ENCODE measurements at places on chromosomes 3 and 15.

DNA sequence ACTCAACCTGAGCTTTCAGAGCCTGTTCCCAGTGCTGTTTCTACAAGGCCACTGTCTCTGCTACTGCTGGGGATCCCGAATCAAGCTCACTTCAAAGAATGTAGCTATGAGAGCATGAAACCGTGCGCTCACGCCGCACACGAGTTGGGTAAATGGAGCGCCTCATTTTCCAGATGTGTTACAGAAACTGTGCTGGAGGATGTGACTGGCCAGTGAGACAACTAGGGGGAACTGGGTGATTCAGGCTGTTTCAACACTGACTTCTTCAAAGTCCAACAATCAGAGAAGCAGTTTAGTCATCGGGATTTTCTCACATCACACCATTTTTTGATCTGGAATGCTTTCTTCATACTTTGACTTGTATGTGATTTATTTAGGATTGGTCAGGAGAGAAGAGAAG is 3.5 kb downstream of the ZNF710 start:
- peak; percentile 61 for DNase-seq

DNA sequence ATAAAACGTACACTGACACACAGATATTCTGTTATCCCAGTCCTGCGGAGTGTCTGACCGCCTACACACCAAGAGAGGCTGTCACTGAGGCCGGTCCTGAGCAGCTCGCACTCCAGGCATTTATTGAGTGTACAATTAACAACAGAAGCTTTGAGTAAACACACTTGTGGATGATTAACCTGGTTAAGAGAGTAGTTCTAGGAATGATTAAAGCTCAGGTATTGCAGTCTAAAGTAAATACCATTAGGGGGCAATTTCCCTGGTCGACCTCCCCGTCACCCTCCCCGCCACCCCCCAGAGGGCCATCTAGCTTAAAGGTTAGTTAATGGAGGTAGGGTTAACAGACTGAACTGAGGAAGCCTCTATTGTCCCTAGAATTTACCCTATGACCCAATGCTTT is 1278.5 kb downstream of the NSUN3 start:
- DNase-seq: no peak

DNA sequence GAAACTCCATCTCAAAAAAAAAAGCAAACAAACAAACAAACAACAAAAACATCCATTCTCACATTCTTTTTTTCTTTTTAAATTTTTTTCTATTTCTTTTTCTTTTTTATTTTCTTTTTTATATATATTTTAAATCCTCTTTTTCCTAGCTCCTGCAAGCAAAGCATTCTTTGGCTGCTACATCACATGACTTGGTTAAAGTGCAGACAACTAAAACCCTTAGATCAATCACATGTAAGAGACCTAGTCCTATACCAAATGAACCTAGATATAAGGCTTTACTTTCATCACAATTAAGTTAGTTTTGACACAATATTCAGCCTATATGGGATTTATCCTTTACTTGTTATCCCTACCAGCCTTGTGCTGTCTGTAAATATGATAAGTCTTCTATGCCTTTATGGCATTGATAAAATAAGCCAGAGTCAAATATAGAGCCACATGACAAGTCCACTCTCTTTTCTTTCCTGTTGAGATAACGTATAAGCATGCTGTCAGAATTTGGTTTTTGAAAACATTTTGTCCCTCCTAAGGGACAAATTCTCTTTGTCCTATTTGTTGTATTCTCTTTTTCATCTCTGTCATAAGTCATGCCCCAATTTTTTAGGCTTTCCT is 11.3 kb downstream of the UBR1 start:
- no peak for DNase-seq

GRCh38 chr15:39511916-39512260 is 69.0 kb upstream of the THBS1 start:
- no peak for DNase-seq

DNA sequence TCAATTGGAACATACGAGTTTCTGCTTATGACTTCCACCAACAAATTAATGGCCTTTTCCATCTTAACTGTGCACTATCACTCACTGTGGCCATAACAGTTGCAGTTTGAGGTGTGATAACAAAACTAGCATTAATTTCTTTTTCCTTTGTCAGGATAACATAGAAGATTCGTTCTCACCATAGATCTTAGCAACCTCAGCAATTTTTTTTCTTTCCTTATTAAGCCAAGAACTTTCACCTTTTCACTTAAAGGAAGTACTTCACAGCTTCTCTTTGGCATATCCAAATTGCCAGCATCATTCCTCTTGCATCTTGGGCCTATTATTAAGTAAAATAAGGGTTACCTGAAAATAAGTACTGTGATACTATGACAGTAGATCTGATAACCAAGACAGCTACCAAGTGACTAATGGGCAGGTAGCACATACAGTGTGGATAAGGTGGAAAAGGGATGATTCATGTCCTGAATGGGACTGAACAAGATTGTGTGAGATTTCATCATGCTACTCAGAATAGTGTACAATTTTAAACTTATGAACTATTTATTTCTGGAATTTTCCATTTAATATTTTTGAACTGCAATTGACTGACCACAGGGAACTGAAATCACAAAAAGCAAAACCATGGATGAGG is 46.6 kb downstream of the CEP70 start:
- DNase-seq: no peak

DNA sequence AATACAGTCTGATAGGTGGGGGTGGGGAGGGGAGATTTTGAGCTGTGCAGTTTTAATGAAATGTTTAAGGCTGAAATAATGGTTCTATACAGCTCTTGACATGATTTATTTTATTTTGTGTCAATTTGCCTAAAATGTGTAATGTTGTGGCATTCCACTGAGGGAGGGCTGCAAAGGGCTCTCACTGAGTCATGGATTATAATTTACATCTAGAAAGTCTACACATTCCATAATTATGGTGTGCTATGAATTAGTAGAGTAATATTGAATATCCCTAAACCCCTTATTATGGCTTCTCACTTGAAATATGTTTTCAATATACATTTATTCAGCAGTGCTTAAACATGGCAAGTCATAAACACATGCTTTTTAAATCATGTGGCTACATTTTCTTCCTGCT is 103.9 kb downstream of the RARB start:
- DNase-seq: no peak

DNA sequence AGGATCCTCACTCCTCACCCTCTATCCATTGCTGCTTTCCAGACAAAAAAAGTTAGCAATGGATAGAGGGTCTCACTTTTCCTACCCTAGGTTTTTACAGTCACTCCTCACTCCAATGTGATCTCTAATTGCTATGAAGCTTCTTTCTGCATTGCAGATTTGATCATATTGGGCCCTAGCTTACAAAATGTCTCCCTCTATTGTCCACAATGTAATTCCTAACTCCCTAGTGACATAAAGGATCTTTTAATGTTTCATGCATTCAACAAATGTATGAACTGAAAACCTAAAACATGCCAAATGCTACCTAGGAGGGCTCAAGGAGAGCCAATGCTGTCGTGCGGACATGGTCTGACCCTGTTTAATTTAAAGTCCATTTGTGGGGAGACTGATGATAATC is 234.8 kb downstream of the CADM2 start:
- no peak for DNase-seq

- no peak for DNase-seq
These were observed 1144.7 kb downstream of the OTOL1 start for GRCh38 chr3:162641317-162641716.

DNA sequence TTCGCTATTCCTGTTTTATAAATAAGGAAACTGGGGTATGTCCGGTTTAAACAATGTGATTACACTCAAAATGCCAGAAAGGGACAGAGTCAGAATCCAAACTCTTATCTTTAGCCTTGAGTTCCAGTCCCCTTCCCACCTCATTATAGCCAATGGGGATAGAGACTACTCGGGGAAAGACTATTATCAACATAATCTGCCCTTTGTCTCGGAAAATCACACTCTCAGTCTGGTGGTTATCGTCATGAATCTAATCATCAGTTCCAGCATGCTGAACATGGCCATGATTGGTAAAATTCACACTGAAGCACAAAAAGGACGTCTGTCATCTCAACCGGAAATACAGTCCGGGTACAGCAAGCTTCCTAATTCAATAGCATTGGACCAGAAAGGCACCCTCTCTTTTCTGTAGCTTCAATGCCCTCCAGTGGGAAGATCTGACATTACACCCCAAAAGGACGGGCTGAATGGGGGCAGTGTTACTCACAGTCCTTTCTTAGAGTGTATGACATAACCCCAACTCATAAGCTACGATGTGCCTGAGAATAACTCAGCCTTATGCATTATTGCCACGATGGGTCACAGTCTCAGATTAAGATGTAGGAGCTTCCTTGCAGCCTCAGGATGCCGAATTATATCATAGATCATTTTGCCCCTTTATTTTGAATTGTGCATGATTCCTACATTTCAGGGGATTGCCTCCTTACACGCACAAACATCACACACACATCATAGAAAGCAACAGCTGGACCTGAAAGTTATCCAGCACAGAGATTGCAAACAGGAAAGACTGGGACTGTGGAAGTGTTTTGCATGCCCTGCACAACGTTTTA is 390.4 kb upstream of the LMCD1 start:
- peak; percentile 27 for DNase-seq

GRCh38 chr3:43613976-43614375 is 7.8 kb downstream of the ANO10 start:
- DNase-seq: no peak

- DNase-seq: no peak
These were observed 54.5 kb upstream of the C3orf80 start for GRCh38 chr3:160170409-160171370.
